ENCODE measurements at places on chromosomes 13 and 19.

DNA sequence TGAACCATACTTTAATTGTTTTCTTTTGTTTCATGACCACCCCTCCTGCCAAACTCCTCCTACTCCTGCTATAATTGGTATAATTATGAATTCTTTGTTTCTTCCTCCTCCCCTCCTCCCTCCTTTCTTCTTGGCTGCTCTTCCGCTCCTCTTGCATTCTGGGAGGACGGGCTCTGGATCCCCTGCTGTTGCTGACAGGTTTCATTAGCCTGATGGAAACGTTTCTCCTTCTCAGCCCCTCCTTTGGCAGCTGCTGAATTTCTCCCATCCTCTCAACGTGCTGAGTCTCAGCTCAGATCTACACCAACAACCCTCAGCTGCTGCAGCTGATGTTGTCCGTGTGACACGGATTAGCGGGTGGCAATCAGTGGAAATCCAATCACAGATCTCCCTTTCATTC lies 97.1 kb upstream of the UBAC2 start:
- no peak for DNase-seq

DNA sequence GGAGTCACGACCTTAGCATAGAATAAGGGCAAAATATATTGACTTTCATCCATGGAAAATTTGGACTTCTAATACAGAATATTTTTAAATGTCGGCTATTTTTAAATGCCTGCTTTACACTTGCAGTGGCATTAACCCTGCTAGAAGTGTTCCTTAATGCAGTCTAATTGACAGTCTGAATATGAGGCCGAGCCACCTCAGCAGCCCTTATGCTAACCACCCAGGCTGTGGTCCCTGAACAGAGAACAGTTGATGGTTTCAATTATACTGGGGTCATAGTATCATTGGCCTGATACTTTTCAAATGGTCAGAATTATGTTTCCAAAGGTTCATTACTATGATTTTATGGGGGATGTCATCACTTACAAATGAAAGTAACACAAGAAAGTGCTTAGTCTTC lies 764.7 kb upstream of the SLITRK1 start:
- DNase-seq, result no peak

- DNase-seq, result no peak
These were observed 920 bp upstream of the ANO8 start for GRCh38 chr19:17335575-17335974.

DNA sequence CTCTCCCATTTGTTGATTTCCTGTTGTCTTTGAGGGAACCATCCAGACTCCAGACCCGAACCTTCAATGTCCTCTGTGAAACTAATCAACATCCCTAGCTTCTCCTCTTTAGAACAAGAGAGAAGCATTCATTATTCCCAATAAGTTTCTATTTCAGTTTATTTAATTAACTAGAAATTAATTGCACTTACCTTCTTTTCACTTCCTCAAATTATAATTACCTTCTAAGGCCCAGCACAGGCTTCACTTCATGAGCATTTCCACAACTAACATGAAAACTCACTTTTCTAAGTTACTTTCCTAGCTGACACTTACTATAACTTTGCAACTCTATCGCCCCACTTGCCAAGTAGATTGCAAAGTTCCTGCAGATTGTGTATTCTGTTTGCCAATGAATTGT lies 71.6 kb upstream of the HTR2A start:
- DNase-seq, result no peak

DNA sequence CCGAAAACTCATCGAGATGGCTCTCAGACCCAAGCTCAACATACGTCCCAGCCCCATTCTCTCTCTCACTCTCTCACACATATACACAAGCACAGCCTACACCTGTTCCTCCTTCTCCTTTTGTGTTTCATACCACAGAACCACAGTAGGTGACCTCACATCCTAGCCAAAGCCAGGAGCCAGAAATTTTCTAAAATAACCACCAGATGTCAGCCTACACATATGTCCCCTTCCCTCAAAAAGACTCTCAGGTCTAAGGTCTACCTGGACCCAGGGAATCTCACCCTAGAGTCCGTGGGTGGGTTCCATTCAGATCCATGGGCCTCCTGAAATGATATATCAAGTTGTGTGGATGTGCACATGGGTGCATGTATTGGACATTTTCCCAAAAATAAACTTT lies 104.2 kb upstream of the IPO5 start:
- DNase-seq, result no peak

GRCh38 chr19:55333870-55334269 lies 5.8 kb upstream of the KMT5C start:
- DNase-seq, result no peak

GRCh38 chr13:62747152-62747551 lies 1331.5 kb upstream of the PCDH20 start:
- no peak for DNase-seq

DNA sequence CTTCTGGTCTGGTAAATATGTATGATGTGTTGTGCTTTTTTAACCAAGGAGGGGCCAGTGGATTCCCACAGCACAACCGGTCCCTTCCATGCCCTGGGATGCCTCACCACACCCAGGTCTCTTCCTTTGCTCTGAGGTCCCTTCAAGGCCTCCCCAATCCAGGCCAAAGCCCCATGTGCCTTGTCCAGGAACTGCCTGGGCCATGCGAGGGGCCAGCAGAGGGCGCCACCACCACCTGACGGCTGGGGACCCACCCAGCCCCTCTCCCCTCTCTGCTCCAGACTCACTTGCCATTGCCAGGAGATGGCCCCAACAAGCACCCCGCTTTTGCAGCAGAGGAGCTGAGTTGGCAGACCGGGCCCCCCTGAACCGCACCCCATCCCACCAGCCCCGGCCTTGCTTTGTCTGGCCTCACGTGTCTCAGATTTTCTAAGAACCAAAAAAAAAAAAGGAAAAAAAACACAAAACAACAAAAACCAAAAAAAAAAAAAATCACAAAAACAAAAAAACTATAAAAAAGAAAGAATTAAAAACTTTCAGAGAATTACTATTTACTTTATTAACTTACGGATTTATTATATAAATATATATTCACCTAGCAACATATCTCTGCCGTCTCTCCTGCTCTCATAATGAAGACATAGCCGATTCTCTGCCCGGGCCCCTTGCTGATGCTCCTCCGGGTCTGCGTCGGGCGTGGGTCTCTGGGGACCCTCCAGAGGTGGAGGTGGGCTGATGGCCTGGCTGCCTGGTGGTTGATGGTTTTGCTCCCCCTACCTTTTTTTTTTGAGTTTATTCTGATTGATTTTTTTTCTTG lies 14.4 kb downstream of the CAPN12 start:
- peak; percentile 55 for DNase-seq

GRCh38 chr19:29088761-29089160 lies 124.2 kb downstream of the UQCRFS1 start:
- no peak for DNase-seq

DNA sequence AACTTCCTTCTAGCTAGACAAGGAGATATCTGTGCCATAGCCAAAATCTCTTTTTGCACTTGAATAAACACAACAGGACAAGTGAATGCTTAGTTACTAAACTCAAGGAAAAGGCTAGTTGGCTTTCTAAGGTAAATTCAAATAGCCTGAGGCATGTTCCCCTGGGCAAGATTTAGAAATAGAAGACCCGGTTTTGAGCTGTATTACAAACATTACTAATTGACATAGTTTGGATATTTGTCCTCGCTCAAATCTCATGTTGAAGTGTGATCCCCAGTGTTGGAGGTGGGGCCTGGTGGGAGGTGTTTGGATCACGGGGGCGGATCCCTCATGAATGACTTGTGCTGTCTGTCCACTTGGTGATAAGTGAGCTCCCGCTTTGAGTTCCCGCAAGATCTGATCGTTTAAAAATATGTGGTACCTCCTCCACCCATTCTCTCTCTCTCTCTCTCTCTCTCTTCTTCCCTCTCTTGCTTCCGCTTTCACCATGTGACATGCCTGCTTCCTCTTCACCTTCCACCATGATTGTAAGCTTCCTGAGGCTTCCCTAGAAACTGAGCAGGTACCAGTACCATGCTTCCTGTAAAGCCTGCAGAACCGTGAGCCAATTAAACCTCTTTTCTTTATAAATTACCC lies 3.9 kb upstream of the KBTBD6 start:
- DNase-seq, result no peak

DNA sequence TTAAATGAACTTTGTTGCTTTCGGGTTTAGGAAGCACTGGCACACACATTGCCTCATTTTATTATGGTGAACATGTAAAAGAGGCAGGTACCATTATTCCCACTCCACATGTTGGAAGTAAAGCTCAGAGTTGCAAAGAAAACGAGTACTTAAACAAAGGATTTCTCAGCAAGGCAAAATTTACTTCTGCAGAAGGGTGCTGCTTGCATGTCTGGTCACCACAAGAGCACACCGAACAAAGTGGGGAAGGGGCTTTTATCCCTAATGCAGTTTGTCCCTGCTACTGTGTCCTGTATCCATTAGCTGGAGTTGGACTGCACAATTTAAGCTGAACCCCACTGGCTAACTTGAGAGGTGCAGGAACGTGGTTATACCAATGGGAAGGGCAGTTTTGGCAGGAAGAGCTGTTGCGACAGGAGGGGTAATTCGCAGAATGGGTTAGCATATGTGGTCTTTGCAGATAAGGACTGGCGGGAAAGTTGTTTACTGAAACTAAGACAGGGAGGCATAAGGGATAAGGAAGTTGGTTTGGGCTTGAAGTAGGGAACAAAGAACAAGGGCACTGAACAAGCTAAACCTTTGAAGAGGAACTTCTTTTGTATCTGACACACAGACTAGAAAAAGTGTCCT lies 545.5 kb downstream of the UQCRFS1 start:
- no peak for DNase-seq

DNA sequence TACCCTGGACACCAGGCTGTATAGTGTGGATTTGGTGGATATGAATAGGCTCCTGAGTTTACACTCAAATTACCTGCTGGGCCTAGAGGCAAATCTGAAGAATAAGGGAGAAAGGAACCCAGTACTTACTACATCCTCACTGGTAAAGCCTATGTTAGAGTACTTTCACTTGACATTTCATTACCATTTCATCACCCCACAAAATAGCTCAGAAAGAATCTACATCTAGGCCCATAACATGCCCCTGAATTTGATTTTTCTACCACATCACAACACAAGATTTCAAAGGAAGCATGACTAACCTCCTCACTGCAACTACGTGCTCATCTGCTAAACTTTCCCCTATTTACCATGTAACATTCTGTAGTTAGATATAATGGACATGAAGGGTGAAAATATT lies 43.3 kb downstream of the VWA8 start:
- peak; percentile 60 for DNase-seq

DNA sequence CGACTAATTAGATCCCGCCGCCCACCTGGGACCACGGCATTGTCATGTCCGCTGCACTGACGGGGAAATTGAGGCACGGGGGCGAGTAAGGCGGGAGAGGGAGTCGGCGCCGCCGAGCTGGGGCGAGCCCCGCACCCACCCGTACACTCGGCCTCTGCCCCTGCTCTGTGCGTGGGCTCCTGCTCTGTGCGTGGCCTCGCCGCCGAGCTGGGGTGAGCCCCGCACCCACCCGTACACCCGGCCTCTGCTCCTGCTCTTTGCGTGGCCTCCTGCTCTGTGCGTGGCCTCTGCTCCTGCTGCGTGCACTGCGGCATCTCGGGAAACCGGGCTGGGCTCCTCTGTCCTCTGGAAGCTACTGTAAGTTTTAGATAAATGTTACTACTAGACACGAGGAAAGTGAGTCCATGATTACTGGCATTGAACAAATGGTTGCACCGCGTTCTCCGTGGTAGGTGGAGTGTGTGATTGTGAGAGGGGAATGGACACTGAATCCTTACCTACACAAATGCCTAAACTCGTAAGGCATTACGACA lies 826 bp upstream of the C1QTNF9 start:
- DNase-seq, result no peak

- no peak for DNase-seq
These were observed 326.6 kb downstream of the NDFIP2 start for GRCh38 chr13:79807554-79807953.

DNA sequence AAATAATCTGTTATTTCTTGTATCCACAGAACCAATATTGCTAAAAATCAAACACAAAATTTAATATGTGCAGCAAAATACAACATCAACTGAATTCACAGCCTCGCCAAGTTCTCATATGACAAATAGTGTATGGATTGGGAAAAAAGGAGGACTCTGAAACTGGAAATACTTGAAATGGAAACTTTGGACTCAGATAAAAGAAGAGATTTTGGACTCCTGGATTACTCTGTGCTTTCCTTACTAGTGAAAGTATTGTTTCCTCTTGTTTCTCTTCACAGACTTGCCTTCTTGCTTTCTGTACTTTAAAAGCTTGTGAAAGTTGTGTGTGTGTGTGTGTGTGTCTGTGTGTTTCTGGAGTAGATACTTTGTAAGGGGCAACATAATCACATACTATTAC lies 1596.3 kb downstream of the PCDH9 start:
- no peak for DNase-seq

DNA sequence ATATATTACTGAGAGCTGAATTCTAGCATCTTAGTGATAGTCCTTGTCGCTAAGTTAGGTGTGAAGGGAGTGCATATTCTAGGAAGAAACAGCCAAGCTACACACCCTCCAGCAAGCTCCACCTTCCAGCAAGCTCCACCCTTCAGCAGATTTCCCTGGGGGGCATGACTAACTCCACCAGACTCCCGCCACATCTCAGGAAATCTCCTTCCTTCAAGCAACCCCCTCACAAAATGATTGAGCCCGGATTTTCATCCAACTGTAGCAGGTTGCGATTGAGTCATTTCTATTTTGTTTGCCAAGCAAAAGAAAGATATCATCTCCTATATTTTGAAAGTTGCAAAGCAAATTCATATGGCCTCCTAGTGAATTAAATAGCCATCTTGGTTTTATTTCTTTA lies 162.1 kb upstream of the TMTC4 start:
- no peak for DNase-seq

GRCh38 chr13:109922518-109922917 lies 136.1 kb upstream of the IRS2 start:
- DNase-seq, result no peak

DNA sequence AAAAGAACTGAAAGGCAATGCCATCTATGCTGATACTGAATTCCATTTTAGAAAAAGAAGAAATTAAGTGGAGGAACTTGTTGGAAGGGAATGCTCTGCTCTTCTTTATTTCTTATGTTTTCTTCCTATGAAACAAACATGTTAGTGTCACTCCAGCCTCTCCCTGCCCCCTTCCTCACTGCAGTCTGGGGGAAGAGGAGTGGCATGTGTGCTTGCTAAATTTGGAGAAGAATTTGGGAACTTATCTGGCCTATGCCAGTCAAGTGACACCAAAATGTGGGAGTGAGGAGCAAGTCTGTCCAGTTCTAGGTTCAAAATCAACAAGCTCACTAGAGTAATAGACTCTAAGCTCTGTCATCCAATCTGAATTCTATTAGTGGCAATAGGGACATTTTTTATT lies 214.6 kb downstream of the RBM26 start:
- peak; percentile 6 for DNase-seq

All from inflammatory macrophage treated with lipopolysaccharide for 4 hours (primary cell).